Activated T-cell treated with anti-CD3 and anti-CD28 coated beads, Interleukin-2, amount 50 U/mL, for 1 hour (primary cell): ENCODE measurements at places on chromosomes 12 and 14.

DNA sequence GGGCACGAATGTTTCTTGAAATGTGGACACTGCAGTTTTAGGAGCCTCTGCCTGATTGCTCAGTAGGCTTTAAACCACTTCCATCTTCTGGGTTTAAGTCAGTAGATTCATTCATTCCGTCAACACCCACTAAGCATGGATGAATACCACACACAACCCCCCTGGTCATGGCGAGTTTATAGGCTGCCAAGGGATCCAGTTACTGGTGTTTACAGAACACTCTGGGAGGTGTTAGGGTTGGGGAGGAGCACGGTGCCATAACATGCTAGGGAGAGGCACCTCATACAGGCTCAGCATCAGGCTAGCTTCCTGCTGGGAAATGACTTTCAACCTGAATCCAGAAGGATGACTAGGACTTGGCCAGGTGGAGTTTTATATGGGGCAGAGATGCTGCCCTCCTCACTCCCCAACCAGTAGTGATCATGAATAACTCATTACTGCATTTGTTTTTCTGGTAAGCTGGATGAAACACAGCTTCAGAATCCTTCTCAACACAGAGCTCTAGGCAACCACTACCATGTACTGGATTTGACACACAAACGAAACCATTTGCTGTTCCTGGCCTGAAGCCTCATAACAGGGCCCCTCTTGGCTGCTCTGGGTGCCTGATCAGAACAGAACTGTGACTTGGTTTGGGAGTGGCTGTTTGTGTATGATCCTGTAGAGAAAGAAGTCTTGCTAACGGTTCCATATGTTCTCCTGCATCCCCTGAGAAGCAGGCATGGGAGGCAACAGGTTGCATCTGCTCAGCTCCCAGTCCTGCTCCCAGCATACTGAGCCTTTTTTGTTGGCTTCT, 47.9 kb downstream of the FBXW8 start:
- no peak for DNase-seq

DNA sequence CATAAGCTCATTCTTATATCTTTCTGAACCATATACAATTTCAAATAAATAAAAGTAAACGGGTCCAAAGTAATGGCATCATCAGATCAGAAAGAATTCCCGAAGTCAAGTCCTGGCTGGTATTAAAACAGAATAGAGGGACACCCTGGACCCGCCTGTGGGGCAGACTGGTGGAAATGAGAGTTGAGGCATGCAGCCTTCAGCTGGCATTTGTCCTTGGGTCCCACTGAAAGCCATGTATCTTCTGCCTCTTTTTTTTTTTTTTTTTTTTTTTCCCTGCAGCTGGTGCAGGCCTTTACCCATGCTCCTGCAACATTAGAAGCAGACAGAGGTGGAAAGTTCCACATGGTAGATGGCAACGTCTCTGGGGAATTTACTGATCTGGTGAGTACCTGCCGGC, 9.9 kb downstream of the AHSA1 start:
- no peak for DNase-seq

DNA sequence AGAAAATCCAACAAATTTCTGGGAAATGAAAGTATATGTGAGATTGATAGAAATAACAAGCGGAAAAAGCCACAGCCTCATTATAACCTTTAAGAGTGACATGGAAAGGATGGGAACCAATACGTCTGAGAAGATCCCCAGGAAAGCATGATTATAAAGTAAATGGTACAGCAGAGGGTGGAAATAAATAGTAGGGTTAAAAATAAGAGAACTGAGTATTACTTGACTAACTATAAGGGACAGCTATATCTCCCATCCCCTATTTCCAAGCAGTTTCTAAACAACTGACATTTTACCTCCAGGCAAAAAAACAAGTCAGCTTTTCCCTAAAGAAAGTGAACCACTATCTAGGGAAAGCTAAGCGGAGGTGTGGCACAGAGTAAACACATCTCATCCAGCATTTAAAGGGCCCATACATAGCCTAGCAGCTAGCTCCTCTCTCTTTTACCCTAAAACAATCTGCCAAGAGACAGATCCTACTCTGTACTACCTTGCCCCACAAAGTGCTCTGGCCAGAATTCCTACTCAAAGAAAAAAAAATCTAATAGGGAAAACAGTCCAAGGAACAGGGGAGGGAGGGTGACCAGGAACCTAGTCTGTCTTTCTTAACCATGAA, 11.2 kb downstream of the OSBPL8 start:
- no peak for DNase-seq

DNA sequence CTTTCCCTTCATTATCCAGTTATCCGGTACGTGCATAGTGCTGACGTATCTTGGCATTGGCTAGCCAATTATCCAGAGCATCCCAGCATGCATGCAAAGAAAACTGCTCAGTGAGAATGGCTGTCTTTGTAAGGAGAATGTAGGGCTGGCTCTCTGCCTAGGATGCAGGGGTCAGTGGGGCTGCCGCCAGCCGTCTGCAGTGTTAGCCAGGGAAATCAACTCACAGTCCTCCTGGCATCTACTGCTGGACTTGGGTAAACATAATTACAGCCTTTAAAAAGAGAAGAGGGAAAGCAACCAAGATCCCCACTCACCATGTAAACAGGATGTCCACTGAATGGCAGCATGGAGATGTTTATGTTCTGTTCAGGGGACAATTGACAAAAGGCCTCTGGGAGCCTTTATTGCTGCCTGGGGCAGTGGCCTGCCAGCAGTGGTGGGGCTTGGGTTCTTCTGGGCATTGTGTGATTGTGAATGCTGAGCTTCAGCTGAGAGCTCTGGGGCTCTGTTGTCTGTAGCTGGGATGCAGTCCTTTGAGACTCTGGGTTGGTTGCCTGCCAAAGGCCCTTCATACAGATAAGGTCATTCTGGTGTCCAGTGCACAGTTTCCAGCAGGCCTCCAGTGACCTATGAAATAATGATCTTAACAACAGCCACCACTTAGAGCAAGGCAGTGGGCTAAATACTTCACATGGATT, 121.8 kb downstream of the TBC1D30 start:
- DNase-seq: no peak

GRCh38 chr12:46659032-46659650, 166.7 kb downstream of the SLC38A4 start:
- DNase-seq: no peak
